ENCODE measurements at places on chromosomes 4 and X.

DNA sequence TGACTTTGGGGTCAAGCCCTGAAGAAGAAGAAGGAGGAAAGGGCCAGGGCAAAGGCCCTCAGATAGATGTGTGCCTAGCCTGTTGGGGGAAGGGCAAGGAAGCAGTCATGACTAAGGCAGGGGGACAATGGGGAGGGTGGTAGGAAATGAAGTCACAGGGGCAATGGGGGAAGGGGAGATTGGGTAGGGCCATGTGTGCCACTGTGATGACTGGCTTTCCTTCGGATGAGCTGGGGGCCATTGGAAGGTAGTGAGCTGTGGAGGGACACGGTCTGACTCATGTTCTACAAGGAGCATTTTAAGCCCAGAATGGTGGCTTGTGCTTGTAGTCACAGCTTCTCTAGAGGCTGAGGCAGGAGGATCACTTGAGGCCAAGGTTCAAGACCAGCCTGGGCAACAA, 642.0 kb downstream of the MID1IP1 start:
- no peak for DNase-seq

- no peak for DNase-seq
Observed at GRCh38 chrX:111490688-111491087, 20.8 kb upstream of the SERTM2 start.

DNA sequence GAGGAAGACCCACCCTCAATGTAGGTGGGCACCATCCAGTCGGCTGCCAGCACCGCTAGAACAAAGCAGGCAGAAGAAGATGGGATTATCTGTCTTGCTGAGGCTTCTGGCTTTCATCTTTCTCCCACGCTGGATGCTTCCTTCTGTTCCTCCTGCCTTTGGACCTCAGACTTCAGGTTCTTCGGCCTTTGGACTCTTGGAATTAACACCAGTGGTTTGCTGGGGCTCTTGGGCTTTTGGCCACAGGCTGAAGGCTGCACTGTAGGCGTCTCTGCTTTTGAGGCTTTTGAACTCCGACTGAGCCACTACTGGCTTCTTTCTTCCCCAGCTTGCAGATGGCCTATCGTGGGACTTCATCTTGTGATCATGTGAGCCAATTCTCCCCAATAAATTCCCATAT, 55.1 kb downstream of the PDLIM5 start:
- no peak for DNase-seq

GRCh38 chr4:80017125-80017854, 55.7 kb downstream of the ANTXR2 start:
- no peak for DNase-seq

DNA sequence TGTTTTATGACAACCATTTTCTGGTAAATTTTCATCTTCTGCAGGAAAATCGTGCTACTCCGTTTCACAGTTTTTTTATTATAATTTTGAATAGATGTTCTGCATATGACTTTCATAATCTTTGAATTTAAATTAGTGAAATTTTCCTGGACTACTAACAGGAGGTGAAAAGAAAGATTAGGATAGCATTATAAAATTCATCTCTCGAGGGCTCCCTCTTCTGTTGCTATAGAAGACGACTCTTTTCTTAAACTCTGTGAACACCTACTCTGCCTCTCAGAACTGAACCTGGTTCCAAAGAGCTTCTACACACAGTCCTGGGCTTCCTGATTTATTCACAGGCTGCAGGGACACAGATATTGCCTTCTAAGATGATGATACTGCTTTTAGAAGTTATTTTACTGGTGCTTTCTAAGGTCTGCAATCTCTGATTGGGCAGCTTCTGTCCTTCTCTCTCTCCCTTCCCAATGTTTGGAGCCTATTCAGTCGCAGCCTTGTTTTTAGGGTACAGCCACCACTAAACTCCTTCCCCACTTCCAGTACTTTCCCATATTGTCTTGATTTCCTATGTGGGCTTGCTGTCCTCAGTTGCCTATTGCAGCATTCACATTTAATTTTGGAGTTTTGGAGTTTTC, 10.1 kb upstream of the SAP30 start:
- no peak for DNase-seq

GRCh38 chrX:131746491-131746968, 202.7 kb downstream of the OR13H1 start:
- no peak for DNase-seq

GRCh38 chr4:183248201-183248600, 71.9 kb downstream of the CLDN22 start:
- no peak for DNase-seq

- no peak for DNase-seq
Observed at GRCh38 chrX:152170621-152171020, 32.2 kb upstream of the MAGEA10 start.

GRCh38 chr4:160709546-160709945, 1454.3 kb downstream of the FSTL5 start:
- no peak for DNase-seq

- DNase-seq: no peak
Observed at GRCh38 chr4:39571054-39571453, 43.8 kb upstream of the UGDH start.

DNA sequence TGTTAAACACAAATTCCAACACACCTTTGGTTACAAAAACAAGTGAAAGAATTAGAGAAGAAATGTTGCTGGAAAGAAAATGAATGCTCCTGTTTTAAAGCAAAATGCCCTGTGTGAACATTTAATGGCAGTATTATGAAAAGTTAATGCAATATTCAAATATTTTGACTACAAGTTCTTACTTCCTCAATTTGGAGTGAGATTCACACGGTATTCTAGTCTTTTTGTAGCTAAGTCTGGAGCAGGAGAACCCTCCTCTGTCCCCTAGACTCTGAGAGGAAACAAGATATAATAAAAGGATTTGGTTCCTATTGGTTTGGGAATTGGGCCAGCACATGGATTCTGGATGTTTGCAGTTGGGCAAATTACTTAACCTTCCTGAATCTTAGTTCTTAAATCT, 12.7 kb downstream of the MAD2L1 start:
- no peak for DNase-seq

GRCh38 chrX:70133303-70134115, at the start of gene IGBP1:
TSS of gene IGBP1 (plus strand) at chrX:70133447. CDS start at chrX:70133948, 501 bp downstream.
- DNase-seq: peak; percentile 90

DNA sequence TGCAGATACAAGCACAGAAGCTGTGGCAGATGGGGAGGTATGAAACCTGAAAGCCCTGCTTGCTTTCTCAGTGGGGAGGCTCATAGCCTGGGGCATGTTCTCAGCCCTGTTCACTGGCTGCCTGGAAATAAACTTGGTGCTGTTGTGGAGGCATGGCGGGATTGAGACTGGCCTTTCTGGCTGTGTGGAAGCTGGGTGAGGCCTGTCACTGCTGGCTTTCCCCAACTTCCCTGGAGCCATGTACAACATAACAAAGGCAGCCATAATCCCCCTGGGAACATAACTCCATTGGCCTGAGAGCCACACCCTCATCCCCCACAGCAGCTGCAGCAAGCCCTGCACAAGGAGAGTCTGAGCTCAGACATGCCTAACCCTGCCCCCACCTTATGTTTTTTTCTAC, 237.7 kb upstream of the TLL1 start:
- no peak for DNase-seq

DNA sequence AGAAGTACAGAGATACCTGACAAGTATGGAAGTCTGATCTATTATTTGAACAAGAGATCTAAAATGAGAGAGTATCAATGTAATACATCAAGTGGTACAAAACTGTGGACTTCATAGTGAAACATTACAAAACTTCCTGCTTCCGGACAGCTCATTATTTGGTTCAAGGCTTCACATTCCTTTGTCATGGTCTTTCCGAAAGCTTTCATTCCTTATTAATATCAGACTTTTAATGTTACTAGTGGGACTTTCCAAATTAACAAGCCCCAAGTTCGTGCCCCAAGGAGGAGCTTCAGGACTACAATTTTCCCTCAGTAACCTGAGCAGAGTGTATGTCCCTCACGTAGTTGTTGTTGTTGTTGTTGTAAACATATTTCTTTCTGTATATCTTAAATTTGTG, 1.2 kb downstream of the CHIC2 start:
- peak; percentile 11 for DNase-seq

DNA sequence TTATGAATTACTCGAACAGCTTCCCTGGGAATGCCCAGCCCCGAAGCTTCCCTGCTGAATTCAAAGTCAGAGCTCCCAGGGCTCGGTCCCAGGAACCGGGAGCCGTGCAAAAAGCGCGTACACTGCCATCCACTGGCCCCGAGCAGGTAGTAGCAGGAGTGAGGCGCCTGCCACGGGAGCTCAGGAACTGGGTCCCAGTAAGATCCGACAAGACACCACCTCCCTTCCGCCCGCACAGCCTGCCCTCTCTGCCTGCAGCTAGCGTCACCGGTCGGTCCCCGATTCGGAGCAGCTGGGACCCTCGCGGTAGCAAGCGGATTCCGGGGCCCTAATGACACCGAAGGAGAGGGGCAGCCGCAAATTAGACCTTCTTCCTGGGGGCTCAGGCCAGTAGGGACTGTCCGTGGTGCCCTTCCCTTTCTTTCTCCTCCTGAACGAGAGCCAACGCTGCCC, 1.2 kb downstream of the CORIN start:
- peak; percentile 54 for DNase-seq

- no peak for DNase-seq
Observed at GRCh38 chr4:164807611-164808010, 53.7 kb downstream of the SMIM31 start.

GRCh38 chr4:153099391-153100140, 104.7 kb upstream of the TRIM2 start:
- no peak for DNase-seq

GRCh38 chr4:98283219-98284189, 22.3 kb downstream of the RAP1GDS1 start:
- DNase-seq: no peak

- peak; percentile 91 for DNase-seq
Observed at GRCh38 chr4:104064646-104065577, 345.1 kb upstream of the TACR3 start.

GRCh38 chr4:54315561-54316538, 86.8 kb downstream of the PDGFRA start:
- DNase-seq: peak; percentile 50

GRCh38 chr4:102438396-102439235, 62.5 kb upstream of the NFKB1 start:
- DNase-seq: no peak

GRCh38 chrX:119982145-119982544, 38.6 kb upstream of the NKAP start:
- no peak for DNase-seq

DNA sequence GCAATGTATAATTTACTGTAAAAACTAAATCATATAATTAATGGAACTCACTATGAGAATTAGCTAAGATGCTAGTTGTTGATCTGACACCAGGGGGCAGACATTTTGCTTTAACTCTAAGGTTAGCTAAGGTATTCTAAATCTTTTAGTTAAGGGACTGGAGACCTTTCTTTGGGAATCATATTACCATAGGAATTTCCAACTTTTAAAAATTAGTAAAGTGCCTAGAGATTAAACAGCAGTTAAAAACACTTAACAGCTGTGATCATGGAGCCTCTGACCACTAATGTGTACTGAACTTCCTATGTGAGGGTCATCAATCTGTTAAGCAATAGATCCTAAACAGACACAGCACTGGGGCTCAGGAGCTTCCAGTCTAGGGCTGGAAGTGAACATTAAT, 226.6 kb downstream of the NSUN7 start:
- no peak for DNase-seq

DNA sequence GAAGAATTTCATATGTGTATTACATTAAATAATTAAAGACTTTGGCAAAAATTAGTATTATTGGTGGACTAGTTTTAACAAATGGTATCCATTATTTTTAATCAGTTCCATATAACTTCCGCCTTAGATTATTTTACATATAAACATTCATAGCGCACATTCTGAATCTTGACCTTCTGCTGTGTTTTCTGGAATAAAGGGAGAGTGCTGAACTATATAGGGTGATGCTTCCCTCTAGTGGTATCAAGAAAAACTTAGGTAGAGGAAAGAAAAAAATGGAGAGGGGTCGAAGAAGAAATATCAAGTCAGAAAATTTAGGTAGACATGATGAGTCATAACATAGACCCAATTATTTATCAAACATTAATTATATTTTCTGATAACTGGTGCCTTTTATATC, 155.6 kb upstream of the PACRGL start:
- peak; percentile 55 for DNase-seq

DNA sequence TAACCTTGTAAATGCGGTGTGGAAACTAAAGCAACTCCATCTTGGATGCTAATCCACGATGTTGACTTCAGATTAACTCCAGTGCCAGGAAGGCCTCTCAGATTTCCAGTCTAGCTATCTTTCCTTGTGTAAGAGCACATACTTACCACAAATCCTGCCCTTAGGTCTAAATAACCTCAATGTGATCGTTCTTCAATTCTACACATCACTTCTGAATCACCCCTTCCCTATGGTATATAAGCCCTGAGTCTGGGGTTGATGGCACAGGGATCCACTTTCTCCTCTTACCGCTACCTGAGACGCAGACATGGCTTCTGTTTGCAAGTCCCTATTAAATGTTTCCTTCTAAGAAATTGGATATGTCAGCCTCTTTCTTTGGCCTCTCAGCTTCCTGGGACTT, 17.5 kb upstream of the ZNF41 start:
- no peak for DNase-seq

- no peak for DNase-seq
Observed at GRCh38 chr4:3442959-3443749, 1.4 kb downstream of the HGFAC start.

DNA sequence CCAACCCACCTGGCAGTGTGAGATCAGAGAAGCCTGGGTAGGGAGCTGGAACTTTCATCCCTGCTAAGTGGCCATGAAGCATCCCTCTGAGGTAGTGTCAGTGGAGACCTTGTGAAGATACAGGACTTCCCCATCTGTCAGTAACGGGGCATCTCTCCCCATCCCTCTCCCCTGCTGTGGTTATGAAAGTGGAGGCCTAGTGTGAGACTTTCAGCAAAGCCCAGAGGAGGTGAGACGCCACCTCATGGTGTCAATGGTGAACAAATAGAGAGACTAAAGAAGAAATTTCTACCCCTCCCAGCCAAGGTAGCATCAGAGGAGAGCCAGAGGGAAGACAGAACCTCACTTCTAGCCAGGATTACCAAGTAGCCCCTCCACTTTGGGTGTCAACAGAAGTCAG, 150.2 kb downstream of the VEGFC start:
- DNase-seq: no peak

- DNase-seq: no peak
Observed at GRCh38 chrX:42422961-42423360, 355.0 kb downstream of the PPP1R2C start.

- DNase-seq: no peak
Observed at GRCh38 chr4:110412354-110413065, 63.4 kb upstream of the ENPEP start.

- no peak for DNase-seq
Observed at GRCh38 chrX:16633754-16634153, 16.2 kb upstream of the S100G start.

- no peak for DNase-seq
Observed at GRCh38 chr4:110821186-110821585, 198.3 kb upstream of the PITX2 start.

GRCh38 chrX:45850775-45851433, 650.2 kb upstream of the DIPK2B start:
- no peak for DNase-seq

All from globus pallidus (tissue), 1 donor.